ENCODE measurements at places on chromosomes 7 and 10.

GRCh38 chr7:157846271-157846670 is 509.5 kb downstream of the DNAJB6 start:
- no peak for DNase-seq

DNA sequence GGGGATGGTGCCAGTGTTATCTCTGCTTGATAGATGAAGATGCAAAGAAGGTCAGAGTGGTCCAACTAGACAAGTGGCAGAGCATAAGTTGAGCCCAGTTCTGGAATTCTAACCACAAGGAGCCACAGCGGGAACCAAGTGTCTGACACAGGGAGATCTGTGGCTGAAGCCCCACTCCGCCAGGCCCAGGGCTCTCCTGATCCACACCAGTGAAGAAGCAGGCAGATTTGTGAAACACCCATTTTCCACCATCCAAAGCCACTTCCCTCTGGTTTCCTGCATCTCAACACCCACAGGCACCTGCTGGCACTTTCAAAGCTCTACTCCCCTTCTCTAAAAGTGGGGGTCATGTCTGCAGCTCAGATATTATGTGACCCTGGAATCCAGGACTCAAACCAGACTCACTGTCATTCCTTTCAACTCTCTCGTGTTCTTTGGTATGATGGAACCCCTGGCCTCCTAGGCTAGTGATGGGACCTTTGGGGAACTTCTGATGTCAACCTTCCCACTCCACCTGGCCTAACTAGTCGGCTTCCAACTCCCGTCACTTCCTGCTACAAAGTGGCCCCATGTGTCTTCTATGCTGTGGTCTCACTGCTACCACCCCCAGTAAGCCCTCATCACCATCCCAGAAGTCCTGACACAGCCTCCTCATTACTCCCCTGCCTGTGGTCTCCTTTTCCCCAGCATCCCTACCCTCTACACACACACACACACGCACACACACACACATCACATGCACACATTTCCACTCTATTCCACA is 177.6 kb downstream of the GRID1 start:
- DNase-seq: no peak

GRCh38 chr7:92595281-92595680 is 5.1 kb upstream of the FAM133B start:
- no peak for DNase-seq

GRCh38 chr7:99806839-99807478 is 20.9 kb upstream of the CYP3A43 start:
- no peak for DNase-seq

DNA sequence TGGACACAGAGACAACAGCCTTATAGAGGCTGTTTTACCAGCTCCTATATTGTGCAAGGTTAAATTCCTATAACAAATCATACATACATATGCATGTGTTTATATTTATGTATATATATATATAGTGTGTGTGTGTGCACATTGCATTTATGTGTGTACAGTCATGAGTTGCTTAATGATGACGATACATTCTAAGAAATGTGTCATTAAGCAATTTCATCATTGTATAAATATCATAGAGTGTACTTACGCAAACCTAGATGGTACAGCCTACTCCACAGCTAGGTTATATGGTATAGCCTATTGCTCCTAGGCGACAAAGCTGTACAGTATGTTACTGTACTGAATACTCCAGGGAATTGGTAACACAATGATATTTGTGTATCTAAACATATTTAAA is 30.1 kb upstream of the TNKS2 start:
- no peak for DNase-seq

GRCh38 chr10:69338133-69338456 is 59.8 kb downstream of the HK1 start:
- DNase-seq: no peak

GRCh38 chr10:15461353-15462108 is 90.4 kb upstream of the FAM171A1 start:
- no peak for DNase-seq

DNA sequence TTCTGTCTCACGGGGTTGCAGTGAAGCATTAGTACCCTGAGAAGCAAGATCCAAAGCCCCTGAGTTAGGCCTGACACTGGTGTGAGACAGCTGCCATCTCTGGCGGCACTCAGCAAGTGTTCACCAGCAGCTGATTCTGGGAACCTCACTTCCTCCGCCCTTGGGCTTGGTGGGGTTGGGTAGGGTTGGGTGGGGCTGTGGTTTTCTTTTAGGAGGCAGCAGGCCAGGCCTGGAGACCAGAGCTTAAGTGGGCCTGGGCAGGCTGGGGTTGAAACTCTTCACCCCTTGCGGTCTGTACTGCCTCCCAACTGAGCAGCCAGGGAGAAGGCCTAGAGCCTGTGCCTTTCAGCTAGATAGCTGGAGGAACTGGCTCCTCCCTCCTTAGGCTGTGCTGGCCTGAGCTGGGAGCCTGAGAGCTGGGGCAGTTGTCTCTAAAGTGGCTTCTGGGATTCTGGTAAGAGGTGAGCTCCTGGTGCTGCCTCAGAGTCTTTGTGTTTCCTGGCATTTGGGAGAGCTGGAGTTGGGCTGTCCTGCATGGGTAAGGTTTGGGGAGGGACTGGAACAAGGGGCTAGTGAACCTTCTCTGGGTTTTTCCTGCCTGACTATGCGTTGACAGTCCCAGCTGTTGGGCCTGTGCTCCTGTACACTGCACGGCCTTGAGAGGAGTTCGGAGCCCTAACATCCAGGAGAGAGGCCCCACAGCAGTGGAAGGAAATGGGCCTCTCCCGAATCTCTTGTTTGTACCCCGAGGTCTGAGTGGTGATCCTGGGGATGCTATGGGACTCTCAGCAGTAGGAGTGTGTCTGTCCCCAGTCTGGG is 5.1 kb downstream of the TSPAN14 start:
- peak; percentile 60 for DNase-seq

- no peak for DNase-seq
These were observed 8.0 kb downstream of the LRRN3 start for GRCh38 chr7:111098926-111099250.
